ENCODE measurements at places on chromosomes 4 and X.

DNA sequence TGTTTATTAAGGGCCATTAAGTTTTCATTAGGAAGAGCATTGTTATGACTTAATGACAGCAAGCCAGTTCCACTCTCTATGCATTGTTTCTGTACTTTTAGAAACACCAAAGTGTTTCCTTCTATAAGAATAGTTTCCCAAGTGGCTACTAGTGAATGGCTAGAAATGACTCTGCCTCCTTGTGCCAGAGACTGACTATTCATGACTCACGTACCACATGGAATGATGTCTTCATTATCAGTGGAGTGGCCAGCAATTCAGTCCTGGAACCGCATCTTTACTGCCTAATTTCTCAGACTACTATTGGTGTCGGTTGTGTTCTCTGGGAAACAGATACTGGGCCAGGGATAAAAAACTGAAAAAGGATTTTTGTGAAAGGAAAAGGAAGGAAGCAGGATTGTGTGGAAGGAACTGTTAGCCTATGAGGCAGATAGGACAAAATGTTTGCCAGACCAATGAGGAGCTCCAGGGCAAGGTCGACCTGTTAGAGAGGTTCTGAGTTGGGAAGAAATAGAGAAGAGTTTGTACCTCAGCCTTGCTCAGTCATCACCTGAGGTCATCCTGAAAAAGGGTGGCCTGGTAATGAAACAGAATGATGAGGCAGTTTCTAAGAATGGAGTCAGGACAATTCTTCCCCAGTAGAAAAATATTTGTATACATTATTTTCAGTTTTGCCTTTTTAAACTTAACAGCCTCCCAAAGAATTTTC lies 218.6 kb downstream of the SPCS3 start:
- peak; percentile 81 for DNase-seq

DNA sequence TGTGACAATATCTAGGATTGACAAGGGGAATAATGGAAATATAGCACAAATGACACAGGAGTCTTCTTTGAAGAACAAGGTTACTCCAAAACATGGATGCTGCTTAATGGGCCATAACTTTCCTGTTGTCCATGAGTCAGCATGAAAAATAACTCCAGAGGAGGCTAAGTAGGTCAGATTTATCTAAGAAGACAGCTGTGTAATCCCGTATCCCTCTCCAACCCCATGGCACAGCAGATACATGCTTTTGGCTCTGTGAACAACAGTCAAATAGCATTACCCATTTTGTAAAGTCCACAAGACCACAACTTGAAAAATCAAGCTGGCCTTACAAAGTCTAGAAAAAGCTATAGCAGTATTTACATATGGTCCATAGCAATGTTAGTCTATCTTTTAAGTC lies 2.1 kb upstream of the TMEM131L start:
- DNase-seq, result no peak

DNA sequence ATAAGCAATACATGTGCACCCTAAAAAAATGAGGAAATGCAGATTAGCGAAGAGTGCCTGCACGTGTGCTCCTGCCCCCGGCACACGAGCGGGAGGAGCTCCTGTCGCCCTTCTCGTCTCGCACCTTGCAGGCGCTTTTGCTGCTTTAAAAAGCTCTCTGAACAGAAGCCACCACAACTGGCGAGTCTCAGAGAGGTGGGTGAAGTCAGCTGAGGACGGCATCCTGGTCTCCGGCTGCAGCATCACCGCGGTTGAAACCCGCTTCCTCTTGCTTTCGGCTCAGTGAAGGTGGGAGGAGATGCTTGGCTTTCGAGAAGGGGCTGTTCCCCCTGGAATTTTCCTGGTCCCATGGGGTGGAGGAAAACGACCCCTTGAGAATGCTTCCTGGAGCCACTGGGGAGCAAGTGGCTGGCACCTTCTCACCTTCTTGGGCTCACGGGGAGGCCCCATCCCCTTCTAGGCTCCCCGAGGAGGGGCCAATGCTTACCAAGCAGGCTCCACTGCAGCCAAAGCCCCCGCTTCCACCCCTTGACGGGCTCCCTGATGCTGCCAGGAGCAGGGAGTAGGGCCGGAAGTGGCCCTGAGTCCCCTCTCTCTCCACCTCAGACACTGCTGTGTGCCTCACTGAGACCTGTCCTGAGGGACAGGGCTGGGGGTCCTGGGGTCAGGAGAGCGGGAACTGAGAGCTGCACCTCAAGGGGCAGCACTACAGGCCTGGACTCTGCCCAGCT lies 29.2 kb upstream of the MXD4 start:
- DNase-seq, result no peak

GRCh38 chr4:48380583-48381167 lies 39.3 kb downstream of the SLAIN2 start:
- DNase-seq, result no peak

GRCh38 chr4:88660446-88661294 lies 37.0 kb downstream of the NAP1L5 start:
- no peak for DNase-seq

GRCh38 chrX:42978655-42979379 lies 200.9 kb upstream of the PPP1R2C start:
- no peak for DNase-seq

DNA sequence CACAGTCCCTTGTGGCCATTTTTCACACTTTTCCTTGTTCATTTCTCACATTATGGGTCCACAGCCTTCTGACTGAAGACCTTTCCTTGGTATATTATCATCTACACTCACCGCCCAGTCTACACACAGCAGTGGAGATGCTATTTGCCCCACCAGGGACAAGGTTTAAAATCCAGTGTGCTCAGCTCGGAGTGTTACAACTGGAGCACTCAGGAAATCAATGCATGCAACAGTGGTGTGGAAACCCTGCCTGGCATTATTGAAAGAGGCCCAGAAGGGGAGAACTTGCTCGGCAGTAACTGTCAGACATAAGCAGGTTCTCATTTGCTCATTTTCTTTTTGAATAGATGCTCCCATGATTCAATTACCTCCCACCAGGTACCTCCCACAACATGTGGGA lies 340.9 kb downstream of the DHRSX start:
- DNase-seq, result no peak

DNA sequence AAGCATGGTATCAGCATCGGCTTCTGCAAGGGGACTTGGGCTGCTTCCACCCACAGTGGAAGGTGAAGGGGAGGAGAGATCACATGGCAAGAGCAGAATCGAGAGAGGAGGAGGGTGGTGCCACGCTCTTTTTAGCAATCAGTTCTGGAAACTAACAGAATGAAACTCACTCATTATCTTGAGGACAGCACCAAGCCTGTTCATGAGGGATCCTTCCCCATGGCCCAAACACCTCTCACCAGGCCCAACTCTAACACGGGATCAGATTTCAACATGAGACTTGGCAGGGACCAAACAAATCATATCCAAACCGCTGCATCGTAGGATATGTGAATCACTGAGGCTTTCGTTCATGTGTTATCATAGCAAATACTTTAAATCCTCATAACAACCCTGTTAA lies 125.5 kb downstream of the GPC3 start:
- peak; percentile 34 for DNase-seq

- DNase-seq, result no peak
Observed at GRCh38 chr4:176052744-176053143, 12.9 kb upstream of the WDR17 start.

DNA sequence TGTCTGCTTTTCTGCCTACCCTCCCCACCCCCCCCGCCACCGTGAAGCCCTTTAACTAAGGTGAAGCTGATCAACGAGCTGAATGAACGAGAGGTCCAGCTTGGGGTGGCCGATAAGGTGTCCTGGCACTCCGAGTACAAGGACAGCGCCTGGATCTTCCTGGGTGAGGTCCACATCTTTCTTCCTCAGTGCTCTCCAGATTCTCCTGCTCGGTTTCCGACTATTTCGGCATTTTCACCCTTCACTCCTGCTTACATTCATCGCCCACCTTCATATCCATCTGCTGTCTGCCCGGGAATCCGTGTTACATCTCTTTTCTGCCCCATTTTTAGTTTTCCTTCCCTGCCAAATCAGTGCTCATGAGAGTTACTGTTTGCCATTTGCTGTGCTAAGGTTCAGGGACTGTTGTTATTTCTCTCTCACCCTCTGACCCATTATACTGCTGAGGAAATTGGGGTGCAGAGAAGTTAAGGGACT lies 459 bp downstream of the RBMX2 start:
- no peak for DNase-seq

DNA sequence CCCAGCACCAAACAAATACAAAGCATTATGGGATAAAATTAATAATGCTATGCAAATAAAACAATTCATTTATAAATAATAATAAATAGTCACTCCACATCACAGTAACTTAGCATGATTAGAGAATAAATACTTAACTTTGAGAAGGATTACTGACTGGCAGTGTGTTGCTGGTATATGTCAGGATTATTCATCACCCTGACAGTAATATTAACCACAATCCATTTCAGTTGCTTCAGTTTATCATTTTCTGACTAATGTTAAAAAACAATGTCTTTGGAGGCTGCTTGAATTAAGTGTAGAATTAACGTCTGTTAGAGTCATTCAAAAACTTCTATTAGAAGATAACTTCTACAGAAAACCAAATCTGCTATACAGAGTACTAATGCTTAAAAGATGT lies 124.1 kb upstream of the MAB21L2 start:
- DNase-seq, result no peak

DNA sequence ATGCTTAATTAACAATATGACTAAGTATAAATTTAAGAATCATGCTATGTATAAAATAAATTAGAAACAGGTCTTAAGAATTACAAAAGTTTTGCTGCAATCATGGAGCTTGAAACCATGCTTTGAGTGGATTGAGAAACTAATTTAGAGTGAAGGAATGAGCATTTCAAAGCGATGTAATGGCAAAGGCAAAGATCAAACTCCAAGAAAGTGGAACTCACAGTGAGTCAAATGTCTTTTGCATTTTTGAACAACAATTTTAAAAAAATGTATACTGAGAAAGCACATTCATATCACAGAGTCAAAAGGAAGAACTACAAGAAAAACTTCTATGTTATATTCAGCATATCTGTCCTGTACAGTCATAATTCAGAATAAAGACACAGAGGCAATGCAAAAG lies 6.6 kb downstream of the GPRIN3 start:
- DNase-seq, result no peak

DNA sequence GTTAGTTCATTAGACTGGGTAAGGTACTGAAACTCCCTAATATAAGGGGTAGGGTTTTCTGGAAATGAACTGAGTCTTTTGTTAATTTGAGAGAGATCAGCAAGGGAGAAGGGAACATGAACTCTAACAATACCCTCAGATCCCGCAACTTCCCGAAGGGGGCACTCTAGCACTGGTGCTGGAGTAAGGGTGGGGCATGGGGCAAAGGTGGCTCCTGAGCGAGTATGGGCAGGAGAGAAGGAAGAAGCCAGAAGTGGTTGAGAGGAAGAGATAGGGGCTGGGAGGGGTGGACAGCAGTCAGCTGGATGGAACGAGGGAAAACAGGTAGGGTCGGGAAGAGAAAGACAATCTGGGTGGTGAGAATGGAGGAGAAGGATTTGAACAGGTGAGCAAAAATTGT lies 183.2 kb upstream of the MAGEE2 start:
- DNase-seq, result no peak

- DNase-seq, result no peak
Observed at GRCh38 chr4:144410230-144410783, 235.6 kb upstream of the HHIP start.

DNA sequence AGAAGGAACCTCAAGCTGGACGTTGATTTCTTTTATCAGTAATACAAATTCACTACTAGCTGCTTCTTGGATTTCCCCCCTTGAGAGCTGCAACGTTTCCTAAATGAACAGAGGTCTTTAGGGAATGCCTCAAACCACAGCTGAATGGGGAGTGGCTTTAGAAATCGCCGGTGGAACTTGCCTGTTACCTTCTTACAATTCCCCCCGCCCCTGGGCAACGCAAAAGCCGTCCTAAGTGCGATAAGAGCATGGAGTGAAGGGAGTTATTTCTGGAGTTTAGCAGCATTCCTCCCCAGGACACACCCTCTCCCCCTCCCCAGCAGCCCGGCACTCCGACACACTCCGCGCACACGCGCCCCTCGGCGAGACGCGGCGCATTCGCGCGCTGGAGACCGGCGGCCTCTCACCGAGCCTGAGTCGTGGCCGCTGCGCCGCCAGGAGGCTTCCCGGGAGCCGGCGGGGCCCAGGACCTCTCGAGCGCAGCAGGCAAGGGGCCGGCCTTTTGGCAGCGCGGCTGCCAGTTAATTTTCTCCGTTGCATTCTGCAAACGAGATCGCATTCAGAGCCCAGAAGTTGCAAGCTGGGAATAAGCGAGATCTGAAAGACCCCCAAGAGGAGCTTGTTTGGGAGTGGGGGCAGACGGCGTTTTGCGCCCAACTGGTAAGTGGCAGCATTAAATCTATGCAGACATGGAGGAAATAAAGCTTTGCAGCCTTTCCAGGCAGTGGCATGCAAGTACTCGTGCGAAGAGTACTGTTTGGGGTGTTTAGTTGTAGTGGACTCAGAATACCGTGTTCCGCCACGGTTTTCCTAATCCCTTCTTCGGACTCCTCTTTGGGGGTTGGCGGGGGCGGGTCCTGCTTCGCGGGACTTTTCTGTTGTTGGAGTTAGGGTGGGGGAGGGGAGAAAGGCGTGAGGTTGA lies 134.7 kb downstream of the PALLD start:
- DNase-seq, result peak; percentile 72

DNA sequence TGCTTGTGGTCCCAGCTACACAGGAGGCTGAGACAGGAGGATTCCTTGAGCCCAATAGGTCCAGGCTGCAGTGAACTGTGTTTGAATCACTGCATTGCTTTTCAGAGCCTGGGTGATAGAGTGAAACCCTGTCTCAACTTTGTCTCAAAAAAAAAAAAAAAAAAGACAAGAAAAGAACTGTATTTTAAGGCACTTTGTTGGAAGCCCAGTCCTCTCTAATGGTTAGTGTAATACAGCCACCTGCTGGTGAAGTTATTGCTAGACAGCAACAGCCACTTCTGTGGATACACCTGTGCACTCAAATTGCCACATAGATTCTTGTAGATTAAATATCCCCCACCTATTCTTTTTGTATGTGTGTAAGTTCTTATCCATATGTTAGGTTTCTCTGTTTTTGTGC lies 10.1 kb upstream of the FGG start:
- peak; percentile 48 for DNase-seq

- no peak for DNase-seq
Observed at GRCh38 chr4:181431006-181431405, 812.2 kb upstream of the TENM3 start.

DNA sequence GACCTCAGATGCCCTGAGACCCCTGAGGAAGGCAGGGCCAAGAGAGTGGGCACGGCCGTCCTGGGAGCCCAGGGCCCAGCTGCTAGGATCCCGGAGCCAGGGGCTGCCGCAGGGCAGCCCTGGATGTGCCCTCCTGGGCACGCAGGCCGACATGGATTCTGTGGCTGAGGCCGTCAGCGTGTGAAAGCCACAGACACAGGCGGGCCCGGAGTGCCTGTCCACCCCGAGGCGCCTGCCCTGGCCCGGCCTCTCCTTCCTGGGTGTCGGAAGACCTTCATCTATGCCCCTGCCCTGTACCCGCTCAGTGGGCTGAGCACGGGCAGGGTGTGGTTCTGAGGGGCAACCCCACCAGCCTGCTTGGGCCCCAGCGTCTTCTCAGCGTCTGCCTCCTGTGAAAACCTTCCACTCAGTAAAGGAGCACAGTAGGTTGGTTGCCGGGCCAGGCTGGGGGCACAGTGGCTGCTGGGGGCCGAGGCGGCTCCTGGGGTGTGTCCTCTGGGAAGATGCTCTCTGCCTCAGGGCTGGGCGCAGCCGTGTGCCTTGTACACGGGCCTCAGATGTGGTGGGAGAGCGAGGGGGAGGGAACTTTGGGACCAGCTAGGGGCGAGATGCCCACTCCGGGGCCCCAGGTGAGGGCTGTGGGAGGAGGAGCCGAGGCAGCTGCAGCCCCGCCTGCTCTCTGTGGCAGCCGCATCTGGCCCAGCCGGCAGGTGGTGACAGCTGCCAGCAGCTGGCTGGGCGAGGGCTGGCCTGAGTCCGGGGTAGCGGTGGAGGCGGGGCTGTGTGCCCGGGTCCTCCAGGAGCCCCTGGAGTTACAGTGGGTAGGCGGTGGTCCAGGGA lies 20.8 kb downstream of the FGFRL1 start:
- no peak for DNase-seq
